ENCODE measurements at places on chromosomes 6 and 20. TPM values are rescaled to one million over a fixed set of nuclear protein-coding genes. Genes with fewer than 3 reads are reported as not detected.

DNA sequence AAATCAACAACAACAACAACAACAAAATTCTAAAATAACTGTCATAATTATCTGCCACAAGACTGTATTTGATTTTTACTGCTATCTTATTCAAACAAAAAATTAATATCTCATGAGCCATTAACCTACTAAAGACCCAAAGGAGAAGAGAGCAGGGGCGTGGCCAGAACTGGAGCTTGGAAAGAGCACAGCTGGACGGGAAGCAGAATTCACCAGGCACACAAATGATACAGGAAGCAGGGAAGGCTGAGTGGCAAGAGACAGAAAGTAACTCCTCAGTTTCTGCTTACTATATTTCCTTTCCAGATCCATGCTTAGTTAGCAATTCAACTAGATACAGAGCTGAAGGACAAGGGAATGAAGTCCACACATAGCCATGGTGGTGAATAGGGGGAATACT is 54.4 kb downstream of the FKBP5 start:
- peaks cover 11% of the 10 kb centered on the region for H3K36me3 ChIP-seq
- no peaks in the 10 kb centered on the region for H3K27me3 ChIP-seq
- H3K4me1 ChIP-seq: no peaks in the 10 kb centered on the region
- H3K4me3 ChIP-seq: no peak overlapping the region
- no peak for DNase-seq
- no peak overlapping the region for H3K27ac ChIP-seq

The CDH26 gene
- total RNA-seq: 1.4 TPM

DNA sequence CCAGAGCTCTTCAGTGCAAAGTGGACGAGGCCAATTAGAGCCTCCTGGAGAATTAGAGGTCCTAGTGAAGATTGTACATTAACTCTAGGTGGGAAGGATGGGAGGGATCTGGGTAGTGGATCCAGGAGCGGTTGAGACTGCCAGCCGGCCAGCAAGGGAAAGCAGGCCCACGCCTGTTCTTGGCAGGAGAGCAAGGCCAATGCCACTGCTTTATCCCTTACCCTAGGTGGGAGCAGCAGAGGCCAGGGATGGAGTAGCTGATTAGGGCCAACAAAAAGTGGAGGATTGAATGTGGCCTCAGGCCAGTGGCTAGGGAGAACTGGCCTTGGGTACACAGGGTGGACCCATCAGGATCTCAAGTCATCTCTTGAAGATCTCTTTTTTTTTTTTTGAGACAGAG is 3.7 kb downstream of the ITPR3 start:
- H3K36me3 ChIP-seq: peaks cover 18% of the 10 kb centered on the region
- H3K4me3 ChIP-seq: no peak overlapping the region
- no peak overlapping the region for H3K27ac ChIP-seq
- DNase-seq: no peak
- H3K27me3 ChIP-seq: no peaks in the 10 kb centered on the region
- peaks cover 61% of the 10 kb centered on the region for H3K4me1 ChIP-seq

DNA sequence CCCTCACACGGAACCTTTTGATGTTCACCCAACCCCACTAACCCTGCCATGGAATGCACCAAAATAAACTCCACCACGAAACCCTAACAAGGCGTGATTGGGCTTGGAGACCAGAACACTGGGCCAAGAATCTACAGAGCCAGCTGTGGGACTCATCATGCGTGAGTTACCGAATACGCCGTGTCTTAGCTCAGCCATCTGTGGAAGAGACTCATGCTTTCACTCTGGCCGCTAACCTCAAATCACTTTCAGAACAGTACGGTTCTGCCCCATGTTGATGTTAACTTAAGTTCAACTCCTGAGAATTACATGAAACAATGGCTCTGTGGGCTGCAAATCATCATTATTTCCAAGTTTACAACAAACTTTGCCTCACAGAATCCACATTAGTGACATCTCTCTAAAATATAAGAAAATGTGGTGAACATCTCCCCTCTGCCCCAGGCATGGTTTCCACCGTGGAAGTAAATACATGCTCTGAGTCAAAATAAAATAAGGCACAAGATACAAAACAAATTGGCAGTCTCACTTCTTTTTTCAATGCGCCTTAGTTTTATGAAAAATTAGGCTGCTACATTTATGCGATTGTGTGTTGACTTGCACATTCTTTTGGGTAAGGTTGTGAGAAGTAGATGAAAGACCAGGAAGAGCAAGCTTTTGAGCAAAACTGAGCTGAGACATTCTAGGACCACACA is 308.9 kb upstream of the EXOC2 start:
- DNase-seq: no peak
- no peak overlapping the region for H3K4me3 ChIP-seq
- peaks cover 12% of the 10 kb centered on the region for H3K27me3 ChIP-seq

The GHRH gene
- total RNA-seq: not detected

DNA sequence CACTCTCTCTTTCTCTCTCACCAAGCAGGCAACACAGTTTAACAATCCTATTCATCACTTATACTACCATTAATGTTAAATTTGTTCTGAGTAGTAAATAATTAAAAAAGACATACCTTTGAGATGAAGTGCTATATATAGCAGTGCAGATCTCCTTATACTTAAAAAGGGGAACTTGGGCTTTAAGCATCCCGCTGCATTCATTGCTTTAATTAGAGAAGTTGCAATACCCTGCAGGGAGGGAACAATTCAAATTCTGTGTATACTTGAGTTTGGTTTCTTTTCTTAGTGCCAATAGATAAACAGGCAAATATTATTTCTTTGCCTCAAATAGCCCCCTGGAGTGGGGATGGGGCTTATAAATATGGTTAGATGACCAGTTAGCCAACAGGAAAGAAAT is 10.8 kb upstream of the ZBTB24 start:
- H3K27me3 ChIP-seq: no peaks in the 10 kb centered on the region
- no peak for DNase-seq
- H3K27ac ChIP-seq: no peak overlapping the region

DNA sequence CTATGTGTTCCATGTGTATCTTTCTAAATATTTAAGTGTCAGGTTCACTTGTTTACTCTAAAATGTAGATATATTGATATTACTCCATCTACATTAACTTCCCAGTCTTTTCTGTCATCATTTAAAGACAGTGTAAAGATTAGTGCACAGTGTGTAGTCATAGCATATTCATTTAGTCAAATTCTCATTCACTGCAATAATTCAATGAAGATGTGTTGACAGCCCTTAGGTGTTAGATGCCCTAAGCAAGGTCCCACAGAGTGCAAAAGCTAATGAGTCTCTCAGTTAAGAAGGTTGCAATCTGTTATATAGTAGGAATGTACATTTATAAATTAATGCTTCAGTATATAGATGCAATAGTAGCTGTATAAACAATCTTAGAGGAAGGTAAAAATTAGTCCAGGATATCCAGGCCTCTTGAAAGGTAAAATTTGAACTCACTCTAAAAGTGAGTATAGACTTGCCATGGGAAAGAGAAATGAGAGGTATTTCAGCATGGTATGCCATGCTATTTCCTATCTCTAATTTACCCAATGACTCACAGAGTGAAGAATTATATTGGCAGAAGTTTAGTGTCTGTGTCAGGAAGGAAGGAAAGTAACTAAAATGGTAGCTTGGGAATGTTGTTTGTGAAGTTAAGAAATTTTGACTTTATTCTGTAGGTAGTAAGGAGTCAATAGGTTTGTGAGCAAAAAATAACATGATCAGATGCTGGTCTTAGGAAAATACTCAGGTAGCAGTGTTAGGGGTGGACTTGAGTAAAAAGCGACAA is 969.9 kb upstream of the CITED2 start:
- no peaks in the 10 kb centered on the region for H3K27me3 ChIP-seq
- no peaks in the 10 kb centered on the region for H3K36me3 ChIP-seq
- no peak for DNase-seq
- H3K4me3 ChIP-seq: no peak overlapping the region
- no peaks in the 10 kb centered on the region for H3K4me1 ChIP-seq

DNA sequence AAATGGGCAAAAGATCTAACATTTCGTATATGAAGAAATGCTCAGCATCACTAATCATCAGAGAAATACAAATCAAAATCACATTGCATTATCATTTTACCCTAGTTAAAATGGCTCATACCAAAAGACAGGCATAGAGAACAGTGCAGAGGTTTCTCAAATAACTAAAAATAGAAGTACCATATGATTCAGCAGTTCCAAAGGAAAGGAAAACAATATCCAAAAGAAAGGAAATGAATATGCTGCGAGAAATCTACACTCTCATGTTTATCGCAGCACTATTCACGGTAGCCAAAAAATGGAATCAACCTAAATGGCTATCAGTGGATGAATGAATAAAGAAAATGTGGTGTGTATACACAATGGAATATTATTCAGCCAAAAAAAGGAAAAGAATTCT is 63.5 kb downstream of the VTA1 start:
- no peak for DNase-seq
- no peak overlapping the region for H3K27ac ChIP-seq

DNA sequence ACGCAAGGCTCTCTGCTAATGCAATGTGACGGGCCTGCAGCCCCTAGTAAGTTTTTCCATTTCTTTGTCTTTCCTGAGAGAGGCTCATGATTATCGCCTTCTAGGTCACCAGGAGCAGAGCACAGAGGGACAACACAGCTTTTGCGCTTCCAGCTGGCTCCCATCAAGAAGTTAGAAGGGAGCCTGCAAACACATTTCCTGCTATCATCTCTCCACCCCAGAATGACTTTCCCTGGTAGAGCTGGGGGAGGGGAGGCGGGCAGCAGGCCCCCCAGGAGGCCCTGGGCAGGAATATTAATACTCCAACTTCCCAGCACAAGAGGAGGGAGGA is 35.7 kb upstream of the CCDC167 start:
- no peak for DNase-seq
- H3K36me3 ChIP-seq: no peaks in the 10 kb centered on the region
- H3K4me1 ChIP-seq: peaks cover 15% of the 10 kb centered on the region
- no peak overlapping the region for H3K27ac ChIP-seq
- peaks cover 35% of the 10 kb centered on the region for H3K27me3 ChIP-seq

The SIRT5 gene
- total RNA-seq: 12.4 TPM

The VSX1 gene
- total RNA-seq: not detected

DNA sequence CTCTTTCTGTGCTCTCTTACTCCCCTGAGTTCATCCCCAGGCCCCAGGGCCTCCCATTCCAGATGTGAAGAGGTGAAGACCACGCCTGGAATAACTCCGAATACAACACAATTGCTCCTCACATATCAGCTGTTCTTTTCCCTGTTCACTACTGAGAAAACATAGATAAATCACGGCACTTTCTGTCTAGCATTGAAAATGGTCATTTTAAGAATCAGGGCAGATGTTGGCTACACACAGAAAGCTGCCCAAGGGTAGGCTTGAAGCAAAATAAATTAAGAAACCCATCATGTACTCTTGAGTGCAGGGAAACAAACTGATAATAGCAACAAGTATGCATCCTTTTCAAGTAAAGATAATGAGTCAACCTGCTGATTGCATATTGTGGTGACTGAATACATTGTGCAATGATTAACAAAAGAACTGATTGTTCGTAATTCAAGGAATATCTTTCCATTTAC is 382.5 kb downstream of the PRKN start:
- no peak for DNase-seq
- no peaks in the 10 kb centered on the region for H3K36me3 ChIP-seq
- H3K27ac ChIP-seq: no peak overlapping the region
- H3K4me3 ChIP-seq: no peak overlapping the region
- no peaks in the 10 kb centered on the region for H3K4me1 ChIP-seq

GRCh38 chr6:13354331-13355042 is 26.1 kb upstream of the TBC1D7 start:
- peak overlapping the region; percentile 92 for H3K27ac ChIP-seq
- peaks cover 64% of the 10 kb centered on the region for H3K4me1 ChIP-seq
- no peaks in the 10 kb centered on the region for H3K27me3 ChIP-seq
- peak overlapping the region; percentile 70 for H3K4me3 ChIP-seq

The RGL2 gene
- total RNA-seq: 54.7 TPM

DNA sequence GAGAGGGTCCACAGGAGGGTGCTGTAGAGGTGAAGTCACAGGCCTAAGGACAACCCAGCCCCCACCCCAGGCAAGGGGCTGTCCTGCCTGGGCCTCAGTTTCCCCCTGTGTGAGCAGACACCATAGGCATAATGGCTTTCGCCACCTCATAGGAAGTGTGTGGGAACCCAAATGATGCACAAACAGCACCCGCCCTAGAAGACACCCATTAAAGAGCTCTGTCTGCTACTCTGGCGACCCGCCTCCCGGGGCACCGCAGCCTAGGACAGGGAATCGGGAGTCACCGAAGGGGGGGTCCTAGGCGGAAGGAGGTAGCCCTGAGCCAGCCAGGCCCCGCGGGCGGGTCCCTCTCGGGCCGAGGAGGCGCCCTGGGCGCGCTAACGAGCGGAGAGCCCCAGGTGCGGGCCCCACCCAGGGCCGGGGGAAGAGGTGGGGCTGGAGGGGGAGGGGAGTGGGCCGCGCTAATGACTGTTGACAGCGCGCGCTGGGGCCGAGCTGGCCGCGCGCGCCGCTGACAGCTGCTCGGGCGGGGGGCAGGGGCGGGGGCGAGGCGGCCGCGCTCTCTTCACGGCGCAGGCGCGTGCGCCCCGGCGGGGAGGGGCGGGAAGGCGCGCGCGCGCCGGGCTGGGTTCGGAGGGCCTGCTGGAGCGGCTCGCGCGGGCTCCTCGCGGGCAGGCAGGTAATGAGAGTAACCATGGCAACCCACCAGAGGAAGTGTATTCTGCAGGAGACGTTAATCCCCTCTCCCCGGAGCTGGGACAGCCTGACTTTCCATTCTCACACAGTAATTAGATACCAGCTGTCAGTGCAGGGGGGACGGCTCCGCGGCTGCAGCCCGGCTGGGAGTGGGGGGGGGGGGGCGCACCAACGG is 48.9 kb downstream of the NOL4L start:
- DNase-seq: peak; percentile 62
- H3K4me1 ChIP-seq: peaks cover 76% of the 10 kb centered on the region
- peak overlapping the region; percentile 84 for H3K4me3 ChIP-seq
- peaks cover 3% of the 10 kb centered on the region for H3K36me3 ChIP-seq

DNA sequence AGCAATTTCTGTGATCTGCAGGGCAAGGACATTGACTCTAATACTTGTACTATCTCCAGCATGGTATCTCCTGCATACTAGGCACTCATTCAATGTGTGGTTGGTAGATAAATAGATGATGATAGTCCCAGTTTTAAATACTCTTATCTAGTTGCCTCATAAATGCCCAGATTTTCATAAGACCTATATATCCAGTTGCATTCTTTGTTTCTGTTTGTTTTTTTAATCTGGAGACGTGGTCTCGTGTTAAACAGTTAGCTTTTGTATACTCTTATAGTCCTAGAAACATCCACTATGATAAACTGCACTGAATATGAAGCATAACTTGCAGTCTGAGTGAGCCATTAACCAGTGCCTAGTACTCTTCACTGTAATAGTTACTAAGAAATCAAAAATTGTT is 35.5 kb upstream of the SUMO4 start:
- H3K36me3 ChIP-seq: peaks cover 19% of the 10 kb centered on the region
- H3K27me3 ChIP-seq: no peaks in the 10 kb centered on the region
- no peak for DNase-seq
- H3K4me3 ChIP-seq: no peak overlapping the region
- H3K4me1 ChIP-seq: peaks cover 48% of the 10 kb centered on the region
